ENCODE measurements at places on chromosomes 13 and 19. TPM values are rescaled to one million over a fixed set of nuclear protein-coding genes. Genes with fewer than 3 reads are reported as not detected.

DNA sequence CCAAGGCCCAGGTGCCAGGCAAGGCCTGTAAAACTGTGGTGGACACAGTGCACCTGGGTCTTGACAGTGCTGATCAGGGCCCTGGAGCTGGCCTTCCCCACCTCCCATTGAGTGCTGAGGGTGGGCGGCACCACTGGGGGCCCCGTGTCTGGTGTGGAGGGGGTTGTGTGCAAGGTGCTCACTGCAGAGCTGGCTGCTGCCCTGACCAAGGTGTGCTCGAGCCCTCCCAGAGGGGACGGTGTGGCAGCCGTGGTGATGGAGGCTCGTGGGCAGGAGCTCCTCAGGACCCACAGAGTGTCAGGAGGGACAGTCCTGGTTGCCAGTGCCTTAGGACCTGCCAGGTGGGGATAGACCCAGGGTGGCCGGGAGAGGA lies 23.0 kb downstream of the ATP4B start:
- no peak overlapping the region for H3K27ac ChIP-seq
- no peak overlapping the region for H3K4me3 ChIP-seq
- no peak for DNase-seq
- no peaks in the 10 kb centered on the region for H3K27me3 ChIP-seq

GRCh38 chr13:60143775-60144174 lies 20.0 kb downstream of the DIAPH3 start:
- no peaks in the 10 kb centered on the region for H3K4me1 ChIP-seq
- no peaks in the 10 kb centered on the region for H3K27me3 ChIP-seq
- DNase-seq = no peak
- no peak overlapping the region for H3K4me3 ChIP-seq
- H3K27ac ChIP-seq = no peak overlapping the region

DNA sequence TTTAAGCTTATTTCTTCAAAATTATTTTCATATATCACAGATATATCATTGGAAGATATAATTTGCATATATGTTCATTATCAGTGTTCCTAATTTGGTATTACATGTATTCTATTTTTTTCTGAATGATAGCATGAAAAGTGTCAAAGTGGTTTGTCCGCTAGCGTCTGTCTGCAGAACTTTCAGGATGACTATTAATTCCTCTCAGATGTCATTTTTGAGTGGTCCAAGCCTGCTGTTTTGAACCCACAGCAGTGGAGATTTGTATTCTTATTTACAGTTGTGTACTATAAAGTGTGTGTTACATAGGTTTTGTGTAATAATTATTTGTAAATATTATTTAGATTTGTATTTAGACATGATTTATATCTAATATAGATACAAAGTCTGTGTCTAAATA lies 8.5 kb downstream of the UTP14C start:
- no peak overlapping the region for H3K4me3 ChIP-seq
- H3K27me3 ChIP-seq = no peaks in the 10 kb centered on the region
- no peak for DNase-seq
- no peak overlapping the region for H3K27ac ChIP-seq
- H3K36me3 ChIP-seq = peaks cover 11% of the 10 kb centered on the region
- H3K4me1 ChIP-seq = no peaks in the 10 kb centered on the region

GRCh38 chr13:46124531-46124966 lies 19.7 kb upstream of the CPB2 start:
- no peak for DNase-seq
- H3K36me3 ChIP-seq = peaks cover 18% of the 10 kb centered on the region
- no peaks in the 10 kb centered on the region for H3K27me3 ChIP-seq
- no peak overlapping the region for H3K4me3 ChIP-seq

GRCh38 chr13:27120011-27120410 lies 51.6 kb downstream of the USP12 start:
- no peaks in the 10 kb centered on the region for H3K27me3 ChIP-seq
- no peak overlapping the region for H3K27ac ChIP-seq
- no peak overlapping the region for H3K4me3 ChIP-seq
- peaks cover 62% of the 10 kb centered on the region for H3K4me1 ChIP-seq

DNA sequence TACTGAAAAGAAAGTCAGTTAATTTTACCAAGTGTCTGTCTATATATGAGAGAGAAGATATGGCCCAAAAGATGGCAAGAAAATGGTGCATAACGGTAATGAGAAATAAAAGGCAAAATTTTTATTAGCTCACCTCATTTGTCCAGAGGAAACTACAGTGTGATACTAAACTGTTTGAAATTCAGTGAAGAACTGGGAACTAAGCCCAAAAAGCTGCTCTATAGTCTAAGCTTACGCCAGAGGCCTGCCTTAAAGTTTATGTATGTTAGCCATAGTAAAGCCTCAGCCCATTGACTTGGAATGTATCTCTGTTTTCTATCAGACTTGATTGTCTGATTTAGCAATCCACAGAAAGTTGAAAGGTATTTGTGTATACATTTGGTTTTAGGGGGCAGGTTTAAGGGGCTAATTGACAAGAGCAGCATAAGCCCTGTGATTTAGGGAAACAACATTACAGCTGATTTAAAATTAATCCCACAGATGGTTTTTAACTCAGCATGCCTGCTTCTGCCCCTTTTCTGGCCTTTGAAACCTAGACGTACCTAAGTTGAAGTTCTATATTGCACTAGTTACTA lies 91.0 kb upstream of the MAB21L1 start:
- H3K4me3 ChIP-seq = no peak overlapping the region
- no peaks in the 10 kb centered on the region for H3K36me3 ChIP-seq
- H3K27me3 ChIP-seq = no peaks in the 10 kb centered on the region
- H3K4me1 ChIP-seq = no peaks in the 10 kb centered on the region
- H3K27ac ChIP-seq = no peak overlapping the region
- no peak for DNase-seq

Gene SERP2
- 3.6 TPM for total RNA-seq

Gene ZNF543
- total RNA-seq = 9.0 TPM

Gene GAS6
- total RNA-seq = 1.5 TPM

All from activated T-cell treated with anti-CD3 and anti-CD28 coated beads, Interleukin-2, amount 50 U/mL, for 72 hours (primary cell).